ENCODE measurements at places on chromosomes 13 and 19. TPM values are rescaled to one million over a fixed set of nuclear protein-coding genes. Genes with fewer than 3 reads are reported as not detected.

- peaks cover 30% of the 10 kb centered on the region for H3K36me3 ChIP-seq
- H3K27ac ChIP-seq: peak overlapping the region; percentile 98
- H3K4me1 ChIP-seq: no peaks in the 10 kb centered on the region
- H3K4me3 ChIP-seq: peak overlapping the region; percentile 16
- no peak for DNase-seq
- H3K27me3 ChIP-seq: no peaks in the 10 kb centered on the region
Observed at GRCh38 chr19:800360-801029, 3.2 kb downstream of the PTBP1 start.

DNA sequence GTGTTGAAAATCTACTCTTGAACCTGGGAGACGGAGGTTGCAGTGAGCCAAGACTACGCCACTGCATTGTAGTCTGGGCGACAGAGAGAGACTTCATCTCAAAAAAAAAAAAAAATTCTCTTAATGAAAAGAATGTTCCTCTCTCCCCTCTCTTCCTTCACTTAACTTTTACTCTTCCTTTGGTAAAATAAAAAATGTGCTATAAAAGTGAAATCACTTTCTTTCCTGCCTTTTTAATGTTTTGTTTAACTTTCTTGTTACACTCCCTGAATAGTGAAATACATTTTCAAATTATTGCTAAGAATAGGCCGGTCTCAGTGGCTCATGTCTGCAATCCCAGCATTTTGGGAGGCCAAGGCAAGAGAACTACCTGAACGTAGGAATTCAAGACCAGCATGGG lies 86.5 kb downstream of the DACH1 start:
- no peaks in the 10 kb centered on the region for H3K27me3 ChIP-seq
- H3K27ac ChIP-seq: no peak overlapping the region
- H3K4me3 ChIP-seq: no peak overlapping the region
- DNase-seq: no peak
- H3K4me1 ChIP-seq: no peaks in the 10 kb centered on the region

DNA sequence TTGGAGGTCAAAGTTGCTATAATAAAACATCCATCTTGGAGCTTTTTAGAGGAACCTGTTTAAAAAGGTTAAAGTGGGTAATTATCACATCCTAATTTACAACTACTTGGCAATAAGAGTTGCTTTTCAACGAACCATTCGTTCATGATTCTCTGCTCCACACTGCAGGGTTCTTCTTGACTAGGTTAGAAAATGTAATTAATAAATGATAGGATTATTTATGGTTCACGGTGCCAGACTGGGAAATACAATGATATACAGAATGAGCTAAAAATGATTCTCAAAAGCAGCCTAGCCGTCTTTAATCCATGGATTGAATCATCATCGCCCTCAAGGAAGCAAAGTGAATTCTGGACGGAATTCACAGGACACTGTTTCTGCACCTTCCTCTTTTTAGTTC lies 291.2 kb downstream of the TEX29 start:
- no peak overlapping the region for H3K4me3 ChIP-seq
- H3K27me3 ChIP-seq: no peaks in the 10 kb centered on the region
- DNase-seq: no peak
- no peak overlapping the region for H3K27ac ChIP-seq
- H3K4me1 ChIP-seq: no peaks in the 10 kb centered on the region

DNA sequence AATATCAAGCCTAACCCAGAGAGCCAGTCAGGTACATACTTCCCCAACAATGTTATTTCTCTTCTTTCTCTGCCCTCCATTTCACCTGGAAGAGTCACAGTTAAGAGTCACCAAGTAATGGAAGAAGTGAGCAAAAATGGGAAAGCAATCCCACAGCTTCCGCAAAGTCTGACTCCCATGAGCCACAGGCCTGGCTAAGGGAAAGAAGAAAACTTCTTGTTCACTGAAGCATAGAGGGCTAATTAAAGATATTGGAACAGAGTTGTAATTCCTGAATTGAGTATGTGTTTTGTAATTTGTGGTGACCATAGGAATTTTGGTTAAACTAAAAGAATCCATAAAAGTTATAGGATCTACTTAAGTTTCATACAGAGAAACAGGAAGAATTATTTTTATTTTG lies 830.9 kb upstream of the PCDH20 start:
- H3K4me3 ChIP-seq: no peak overlapping the region
- H3K4me1 ChIP-seq: no peaks in the 10 kb centered on the region
- H3K36me3 ChIP-seq: no peaks in the 10 kb centered on the region
- no peak for DNase-seq
- H3K27me3 ChIP-seq: no peaks in the 10 kb centered on the region

DNA sequence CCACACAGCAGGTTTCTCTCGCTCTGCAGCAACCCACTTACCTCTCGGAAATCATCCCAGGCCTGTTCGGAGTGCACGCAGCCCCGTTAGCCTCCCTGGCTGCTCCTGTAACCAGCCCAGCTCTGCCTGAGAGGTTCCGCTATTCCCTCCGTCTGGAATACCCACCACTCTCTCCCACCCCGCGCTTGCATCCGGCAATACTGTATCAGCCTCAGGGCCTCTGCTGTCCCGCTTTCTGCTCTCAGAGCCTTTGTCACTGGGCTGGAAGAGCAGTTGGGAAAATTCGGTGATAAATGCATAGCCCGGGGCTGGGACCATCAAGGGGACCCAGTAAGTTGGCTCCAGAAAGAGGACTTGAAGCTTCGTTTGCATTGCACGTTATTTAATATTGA lies 759 bp upstream of the TLE6 start:
- no peaks in the 10 kb centered on the region for H3K36me3 ChIP-seq
- no peak for DNase-seq
- H3K27ac ChIP-seq: no peak overlapping the region
- peak overlapping the region; percentile 51 for H3K4me3 ChIP-seq
- H3K4me1 ChIP-seq: peaks cover 24% of the 10 kb centered on the region

- H3K36me3 ChIP-seq: peaks cover 8% of the 10 kb centered on the region
- no peak overlapping the region for H3K4me3 ChIP-seq
- DNase-seq: no peak
- H3K4me1 ChIP-seq: no peaks in the 10 kb centered on the region
Observed at GRCh38 chr13:19818223-19818842, 35.6 kb upstream of the PSPC1 start.

DNA sequence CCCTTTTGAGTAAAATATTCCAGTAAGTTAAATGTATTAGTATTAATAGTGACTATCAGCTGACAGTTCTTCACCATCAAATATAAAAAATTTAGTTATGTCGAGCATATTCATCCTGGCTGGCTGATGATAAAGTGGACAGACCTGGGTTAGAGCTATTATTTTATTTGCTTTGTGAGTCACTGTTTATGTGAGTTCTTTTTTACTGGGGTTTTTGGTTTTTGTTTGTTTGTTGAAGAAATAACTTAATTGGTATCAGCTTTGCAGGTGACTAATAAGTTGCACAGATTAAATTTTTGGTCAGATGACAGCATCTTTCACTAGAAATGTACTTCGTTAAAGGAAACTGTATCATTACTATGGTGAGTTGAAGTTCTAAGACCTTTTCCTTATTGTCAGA lies 224.7 kb downstream of the GGACT start:
- no peaks in the 10 kb centered on the region for H3K4me1 ChIP-seq
- H3K27ac ChIP-seq: no peak overlapping the region
- no peaks in the 10 kb centered on the region for H3K27me3 ChIP-seq
- no peak for DNase-seq
- no peaks in the 10 kb centered on the region for H3K36me3 ChIP-seq

GRCh38 chr19:7739801-7740681 lies 7.3 kb downstream of the CD209 start:
- H3K27ac ChIP-seq: no peak overlapping the region
- DNase-seq: no peak
- H3K36me3 ChIP-seq: no peaks in the 10 kb centered on the region
- H3K27me3 ChIP-seq: no peaks in the 10 kb centered on the region
- H3K4me3 ChIP-seq: no peak overlapping the region
- H3K4me1 ChIP-seq: no peaks in the 10 kb centered on the region

- DNase-seq: no peak
- H3K4me1 ChIP-seq: peaks cover 21% of the 10 kb centered on the region
- H3K27me3 ChIP-seq: peaks cover 64% of the 10 kb centered on the region
- H3K36me3 ChIP-seq: no peaks in the 10 kb centered on the region
Observed at GRCh38 chr19:55437410-55437809, 5.7 kb downstream of the SHISA7 start.

DNA sequence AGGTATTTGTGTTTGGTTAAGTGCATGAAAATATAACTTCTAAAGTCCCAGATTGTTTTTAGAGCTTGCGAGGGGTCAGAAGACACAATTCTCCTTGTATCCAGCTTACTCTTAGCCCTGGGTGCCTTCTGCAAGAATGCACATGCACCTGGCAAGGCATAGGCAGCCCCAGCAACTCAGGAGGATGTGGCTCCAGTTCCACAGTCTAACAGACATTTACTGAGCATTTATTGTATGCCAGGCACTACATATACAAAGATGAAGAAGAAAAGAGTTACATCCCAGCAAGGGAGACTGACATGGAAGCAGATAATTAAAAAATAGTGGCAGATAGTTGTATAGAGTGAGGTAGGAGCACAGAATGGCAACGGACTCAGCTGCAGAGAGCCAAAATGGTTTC lies 101.1 kb upstream of the FRY start:
- H3K27ac ChIP-seq: no peak overlapping the region
- no peaks in the 10 kb centered on the region for H3K27me3 ChIP-seq
- H3K4me1 ChIP-seq: no peaks in the 10 kb centered on the region
- no peaks in the 10 kb centered on the region for H3K36me3 ChIP-seq

- no peaks in the 10 kb centered on the region for H3K27me3 ChIP-seq
- no peak overlapping the region for H3K4me3 ChIP-seq
- H3K27ac ChIP-seq: no peak overlapping the region
- no peaks in the 10 kb centered on the region for H3K4me1 ChIP-seq
Observed at GRCh38 chr13:29402166-29402636, 193.3 kb downstream of the SLC7A1 start.

GRCh38 chr19:36140304-36141038 lies 605 bp downstream of the CAPNS1 start:
- no peaks in the 10 kb centered on the region for H3K27me3 ChIP-seq
- DNase-seq: peak; percentile 78
- peaks cover 30% of the 10 kb centered on the region for H3K4me1 ChIP-seq
- H3K27ac ChIP-seq: peak overlapping the region; percentile 100
- H3K4me3 ChIP-seq: peak overlapping the region; percentile 92

GRCh38 chr13:94795292-94795691 lies 82.9 kb upstream of the SOX21 start:
- no peak for DNase-seq
- no peak overlapping the region for H3K27ac ChIP-seq
- no peaks in the 10 kb centered on the region for H3K36me3 ChIP-seq
- H3K27me3 ChIP-seq: no peaks in the 10 kb centered on the region

DNA sequence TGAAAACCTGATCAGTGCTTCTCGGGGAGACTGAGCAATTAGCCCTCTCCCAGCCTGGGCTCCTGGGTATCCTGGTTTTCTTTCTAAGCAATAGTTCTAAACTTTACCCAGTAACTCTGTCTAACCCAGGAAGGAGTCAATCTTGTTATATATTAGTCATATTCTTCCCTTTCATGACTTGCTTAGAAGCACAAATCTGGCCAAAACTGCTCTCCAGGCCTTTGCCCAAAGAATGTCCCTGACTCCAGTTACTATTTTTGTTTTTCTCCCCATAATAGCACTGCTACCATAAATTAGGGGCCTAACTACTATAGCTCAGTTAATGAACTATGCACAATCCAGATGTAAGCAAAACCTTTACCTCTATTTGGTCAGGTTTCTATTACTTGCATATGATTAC lies 355.8 kb upstream of the HTR2A start:
- no peaks in the 10 kb centered on the region for H3K36me3 ChIP-seq
- no peak for DNase-seq
- H3K4me3 ChIP-seq: no peak overlapping the region
- H3K4me1 ChIP-seq: no peaks in the 10 kb centered on the region
- no peak overlapping the region for H3K27ac ChIP-seq

GRCh38 chr19:38203197-38203596 lies 20.8 kb downstream of the DPF1 start:
- H3K36me3 ChIP-seq: peaks cover 50% of the 10 kb centered on the region
- H3K4me1 ChIP-seq: no peaks in the 10 kb centered on the region
- no peak overlapping the region for H3K4me3 ChIP-seq
- no peak for DNase-seq

DNA sequence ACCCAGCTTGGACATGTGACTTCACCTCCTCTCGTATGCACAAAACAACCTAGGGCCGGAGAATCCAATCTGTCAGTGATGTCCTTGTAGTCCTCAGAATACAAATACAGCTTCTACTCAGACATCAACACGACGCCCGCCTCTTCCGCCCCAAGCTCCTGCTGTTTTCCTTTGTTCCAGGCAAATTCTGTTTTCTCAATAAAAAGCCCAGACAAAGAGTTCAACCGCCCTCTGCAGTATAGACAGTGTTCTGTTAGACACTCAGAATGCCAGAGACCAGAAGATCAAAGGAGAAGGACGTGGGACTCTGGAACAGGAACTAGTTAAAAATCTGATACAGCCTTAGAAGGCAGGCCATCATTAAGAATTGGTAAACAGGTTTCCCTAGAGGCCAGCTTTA lies 42.0 kb upstream of the GGACT start:
- peaks cover 39% of the 10 kb centered on the region for H3K36me3 ChIP-seq
- no peak overlapping the region for H3K4me3 ChIP-seq
- DNase-seq: no peak
- peaks cover 14% of the 10 kb centered on the region for H3K4me1 ChIP-seq
- no peaks in the 10 kb centered on the region for H3K27me3 ChIP-seq
- no peak overlapping the region for H3K27ac ChIP-seq

GRCh38 chr19:46607448-46607841 lies 6.3 kb downstream of the CALM3 start:
- H3K27me3 ChIP-seq: no peaks in the 10 kb centered on the region
- no peak overlapping the region for H3K27ac ChIP-seq
- H3K4me3 ChIP-seq: no peak overlapping the region
- no peaks in the 10 kb centered on the region for H3K4me1 ChIP-seq
- DNase-seq: peak; percentile 62

DNA sequence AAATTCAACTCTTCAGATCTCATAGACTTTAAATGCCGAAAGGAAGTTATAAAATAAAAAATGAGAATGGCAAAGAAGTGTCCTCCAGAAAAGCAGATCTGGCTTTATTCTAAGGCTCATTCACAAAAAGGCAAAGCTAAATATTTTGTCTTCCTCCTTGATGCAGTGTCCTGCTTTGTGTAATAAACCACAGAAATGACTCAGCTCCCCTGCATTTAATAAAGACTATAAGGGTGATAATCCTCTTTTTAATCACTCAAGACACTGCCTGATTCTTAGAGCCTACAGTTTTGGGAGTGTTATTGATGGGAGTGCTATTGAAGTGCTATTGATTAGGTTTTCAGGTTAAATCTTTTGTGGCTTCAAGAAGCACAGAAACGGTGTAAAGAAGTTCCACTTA lies 482.0 kb downstream of the PCDH20 start:
- H3K4me1 ChIP-seq: no peaks in the 10 kb centered on the region
- H3K4me3 ChIP-seq: no peak overlapping the region
- H3K36me3 ChIP-seq: no peaks in the 10 kb centered on the region

The S1PR4 gene
- not detected for total RNA-seq

The MEIOSIN gene
- not detected for total RNA-seq

The SLC46A3 gene
- total RNA-seq: 18.2 TPM

The ZNF880 gene
- total RNA-seq: 24.8 TPM

The ZNF442 gene
- total RNA-seq: 3.2 TPM

The SYNGR4 gene
- total RNA-seq: not detected

The MEF2B gene
- not detected for total RNA-seq

All from sigmoid colon (tissue), 7 donors.